Cerebellum (tissue), 4 donors: ENCODE measurements at places on chromosomes 4 and X.

GRCh38 chrX:121160987-121161386 lies 113.6 kb downstream of the GLUD2 start:
- no peak for DNase-seq

DNA sequence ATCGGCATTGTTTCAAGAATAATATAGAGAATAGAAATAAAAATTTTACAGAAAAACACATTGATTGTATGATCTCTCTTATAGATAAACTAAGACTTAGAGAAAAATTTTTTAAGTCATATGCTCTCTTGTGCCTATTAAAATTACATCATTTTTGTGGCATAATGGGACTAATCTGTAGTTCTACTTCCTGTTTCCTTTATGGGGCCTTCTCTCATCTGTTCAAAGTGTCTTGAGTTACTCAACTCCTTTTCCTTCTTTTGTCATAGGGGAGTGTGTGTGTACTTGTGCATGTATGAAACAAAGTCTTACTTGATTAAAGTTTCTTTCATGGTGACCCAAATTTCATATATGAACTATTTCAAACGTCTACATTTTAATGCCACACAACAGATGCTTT lies 1448.9 kb upstream of the TENM3 start:
- no peak for DNase-seq

GRCh38 chr4:152704788-152705187 lies 25.0 kb upstream of the TMEM154 start:
- no peak for DNase-seq

DNA sequence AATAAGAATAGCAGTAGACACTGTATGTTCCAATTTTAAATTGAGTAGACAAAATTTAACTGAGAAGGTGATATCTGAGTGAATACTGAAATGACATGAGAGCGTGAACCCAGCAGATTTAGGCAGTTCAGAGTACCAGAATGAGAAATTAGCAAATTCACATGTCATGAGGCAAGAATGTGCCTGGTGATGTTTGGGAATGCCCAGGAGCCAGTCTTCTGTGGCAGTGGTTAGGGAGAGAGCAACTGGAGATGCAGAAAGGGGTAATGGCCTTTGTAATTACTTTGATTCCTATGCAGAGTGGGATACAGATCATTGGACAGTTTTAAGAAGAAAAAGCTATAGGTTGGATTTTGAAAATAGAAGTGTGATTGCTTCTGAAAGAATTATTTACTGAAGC lies 621.9 kb downstream of the TECRL start:
- DNase-seq = no peak

- no peak for DNase-seq
Observed at GRCh38 chr4:150032541-150032940, 45.7 kb upstream of the DCLK2 start.

GRCh38 chr4:110613745-110614144 lies 9.1 kb downstream of the PITX2 start:
- no peak for DNase-seq

DNA sequence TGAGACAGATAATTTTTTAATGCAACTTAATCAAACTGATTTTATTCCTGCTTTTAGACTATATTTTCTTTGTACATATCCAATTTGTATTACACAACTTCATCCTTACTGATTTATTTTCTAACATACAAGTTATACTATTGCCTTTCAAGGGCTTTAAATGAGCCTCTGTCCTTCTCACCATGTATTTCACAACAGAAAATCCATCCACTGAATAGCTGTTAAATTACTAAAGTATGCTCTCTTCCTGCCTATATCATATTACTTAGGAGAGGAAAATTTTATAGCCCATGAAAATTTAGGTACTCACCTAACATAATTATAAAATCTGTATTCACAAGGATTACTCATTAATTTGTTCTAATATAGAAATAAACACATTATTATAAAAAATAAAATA lies 528.6 kb downstream of the ANKRD50 start:
- no peak for DNase-seq

DNA sequence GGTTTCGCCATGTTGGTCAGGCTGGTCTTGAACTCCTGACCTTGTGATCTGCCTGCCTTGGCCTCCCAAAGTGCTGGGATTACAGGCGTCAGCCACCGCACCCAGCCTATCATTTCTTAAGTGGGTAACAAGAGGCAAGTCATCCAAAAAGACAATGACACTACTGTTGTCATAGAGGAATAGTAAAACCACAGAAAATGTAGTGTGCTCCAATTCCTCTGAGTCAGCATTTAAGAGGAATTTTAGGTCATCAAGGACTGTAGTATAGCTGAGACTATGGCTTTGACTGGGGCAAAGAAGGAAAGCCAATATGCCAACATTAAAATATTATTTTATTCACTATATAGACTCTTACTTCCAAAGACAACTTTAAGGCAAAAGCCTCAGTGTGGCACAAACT lies 48.4 kb downstream of the ATP8A1 start:
- no peak for DNase-seq

DNA sequence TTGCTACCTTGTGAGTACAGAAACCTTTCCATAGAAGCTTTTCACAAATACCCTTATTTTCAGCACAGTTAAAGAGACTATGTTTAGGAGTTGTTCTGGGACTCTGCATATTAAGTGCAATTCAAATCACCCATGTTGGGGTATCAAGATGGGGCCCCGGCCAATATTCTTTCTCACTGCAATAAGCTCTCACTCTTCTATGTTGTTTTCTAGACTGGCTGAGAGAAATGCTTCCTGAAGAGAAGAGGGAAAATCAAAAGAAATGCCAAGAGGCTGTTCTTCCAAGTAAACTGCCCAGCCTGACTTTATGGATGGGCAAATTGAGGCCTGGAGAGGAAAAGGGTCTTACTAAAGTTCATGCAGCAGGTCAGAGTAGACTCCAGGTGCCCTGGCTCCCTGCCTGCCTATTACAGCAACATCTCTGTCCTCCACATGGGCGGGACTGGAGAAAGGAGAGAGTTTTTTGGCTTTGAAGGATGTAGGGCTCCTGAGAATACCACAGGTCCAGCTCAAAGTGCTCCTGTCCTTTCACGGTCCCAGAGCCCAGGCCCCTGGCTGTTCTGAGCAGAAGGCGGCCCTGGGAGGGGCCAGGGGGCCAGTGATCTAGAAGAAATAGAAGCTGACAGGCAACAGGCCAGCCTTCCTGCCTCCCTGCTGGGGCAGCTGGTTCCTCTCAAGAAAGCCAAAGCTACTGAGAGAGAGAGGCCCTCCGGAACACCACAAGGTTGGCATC lies 745 bp upstream of the IQSEC2 start:
- peak; percentile 73 for DNase-seq

DNA sequence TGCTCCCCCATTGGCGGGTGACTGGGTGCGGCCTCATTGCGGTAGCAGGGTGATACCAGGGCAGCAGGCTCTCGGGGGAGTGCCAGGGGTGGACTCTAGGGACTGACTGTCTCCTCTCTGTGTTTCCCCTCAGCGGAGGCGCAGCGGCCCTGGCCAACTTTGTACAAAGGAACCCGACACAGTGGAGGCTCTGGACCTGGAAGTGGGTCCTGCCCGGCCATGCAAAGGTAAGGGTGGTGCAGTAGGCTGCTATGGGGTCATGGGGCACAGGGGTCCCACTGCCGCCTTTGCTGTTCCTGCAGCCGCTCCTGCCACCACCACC lies 16.3 kb downstream of the SULT1B1 start:
- DNase-seq = no peak

GRCh38 chr4:149158817-149159216 lies 656.8 kb downstream of the IQCM start:
- no peak for DNase-seq

DNA sequence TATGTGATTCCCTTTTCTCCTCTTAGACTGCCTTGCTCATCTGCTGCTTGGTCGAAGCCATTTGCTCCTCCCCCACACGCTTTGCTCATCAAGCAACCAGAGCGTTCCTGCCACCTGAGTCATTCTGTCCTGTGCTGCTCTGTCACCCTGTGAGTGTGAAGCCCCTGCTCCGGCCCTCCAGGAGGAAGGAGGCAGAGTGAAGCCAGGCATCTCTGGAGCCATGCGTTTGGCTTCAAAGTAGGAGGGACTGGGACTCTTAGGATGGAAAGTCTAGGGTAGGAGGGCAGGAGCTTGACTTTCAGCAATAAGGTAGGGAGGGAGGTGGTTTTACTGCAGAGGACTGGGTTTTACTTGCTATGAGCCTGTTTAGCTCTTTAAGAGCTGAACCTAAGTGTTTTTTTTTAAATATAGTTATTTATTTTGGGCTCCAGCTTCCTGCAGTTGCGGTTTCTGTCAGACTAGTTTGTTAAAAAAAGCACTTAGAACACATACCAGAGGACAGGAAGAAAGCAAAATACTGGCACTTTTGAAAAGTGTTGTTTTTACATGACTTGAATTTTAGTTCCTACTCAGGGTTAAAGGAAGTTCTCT lies 63.6 kb downstream of the SPINK2 start:
- DNase-seq = no peak

- no peak for DNase-seq
Observed at GRCh38 chr4:172978848-172979247, 189.8 kb upstream of the GALNT7 start.

DNA sequence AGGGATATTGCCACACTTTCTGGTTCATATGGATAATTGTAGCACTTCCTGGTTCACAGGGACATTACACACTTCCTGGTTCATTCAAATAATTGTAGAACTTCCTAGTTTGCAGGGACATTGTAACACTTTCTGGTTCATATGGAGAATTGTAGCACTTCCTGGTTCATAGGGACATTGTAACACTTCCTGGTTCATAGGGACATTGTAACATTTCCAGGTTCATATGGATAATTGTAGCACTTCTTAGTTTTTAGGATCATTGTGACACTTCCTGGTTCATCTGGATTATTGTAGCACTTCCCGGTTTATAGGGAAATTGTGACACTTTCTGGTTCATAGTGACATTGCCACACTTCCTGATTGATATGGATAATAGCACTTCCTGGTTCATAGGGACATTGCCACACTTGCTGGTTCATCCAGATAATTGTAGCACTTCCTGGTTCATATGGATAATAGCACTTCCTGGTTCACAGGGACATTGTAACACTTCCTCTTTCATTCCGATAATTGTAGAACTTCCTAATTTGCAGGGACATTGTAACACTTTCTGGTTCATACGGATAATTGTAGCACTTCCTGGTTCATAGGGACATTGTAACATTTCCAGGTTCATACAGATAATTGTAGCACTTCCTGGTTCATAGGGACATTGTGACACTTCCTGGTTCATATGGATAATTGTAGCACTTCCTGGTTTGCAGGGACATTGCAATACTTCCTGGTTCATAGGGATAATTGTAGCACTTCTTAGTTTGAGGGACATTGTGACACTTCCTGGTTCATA lies 59.2 kb upstream of the CD99 start:
- no peak for DNase-seq

GRCh38 chrX:124594017-124594651 lies 247.8 kb downstream of the SH2D1A start:
- no peak for DNase-seq

DNA sequence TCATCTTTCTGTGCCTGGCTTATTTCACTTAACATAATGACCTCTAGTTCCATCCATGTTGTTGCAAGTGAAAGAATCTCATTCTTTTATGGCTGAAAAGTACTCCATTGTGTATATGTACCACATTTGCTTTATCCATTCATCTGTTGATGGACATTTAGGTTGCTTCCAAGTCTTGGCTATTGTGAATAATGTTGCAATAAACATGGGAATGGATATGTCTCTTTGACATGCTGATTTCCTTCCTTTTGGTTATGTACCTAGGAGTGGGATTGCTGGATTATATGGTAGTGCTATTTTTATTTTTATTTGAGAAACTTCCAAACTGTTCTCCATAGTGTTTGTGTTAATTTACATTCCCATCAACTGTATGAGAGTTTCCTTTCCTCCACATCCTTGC lies 71.2 kb downstream of the TACR3 start:
- DNase-seq = no peak

- no peak for DNase-seq
Observed at GRCh38 chrX:49266523-49267445, 2.3 kb upstream of the FOXP3 start.

DNA sequence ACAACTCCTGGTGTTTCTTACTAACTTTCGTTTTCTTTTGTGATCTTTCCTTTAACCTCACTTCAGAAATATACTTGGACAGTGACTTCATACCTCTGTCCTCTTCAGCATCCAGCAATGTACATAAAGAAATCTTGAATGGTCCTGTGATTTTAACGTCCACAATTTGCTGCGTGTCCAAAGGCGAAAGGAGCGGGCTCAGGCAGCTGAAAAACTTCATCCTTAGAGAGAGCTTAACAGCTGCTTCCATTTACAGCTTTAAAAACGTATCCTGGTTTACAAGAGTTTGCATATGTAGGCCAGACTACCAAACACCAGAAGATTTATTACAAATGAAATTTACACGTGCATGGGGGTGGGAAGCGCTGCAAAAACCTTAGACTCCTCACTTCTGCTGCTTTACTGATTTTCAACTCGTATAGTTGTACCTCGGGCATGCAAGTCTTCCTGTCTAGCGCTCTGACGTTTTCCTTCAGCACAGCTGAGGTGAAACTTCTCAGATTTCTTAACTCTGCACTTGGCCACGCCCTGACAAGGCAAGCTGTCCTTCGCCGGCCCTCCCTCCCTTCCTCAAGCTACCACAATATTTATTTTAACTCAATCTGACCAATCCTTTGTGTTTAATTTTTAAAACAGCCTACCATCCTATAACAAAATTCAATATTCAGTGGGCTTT lies 406.4 kb downstream of the FAM47A start:
- DNase-seq = no peak
